Spleen (tissue), 13 donors: ENCODE measurements at places on chromosomes 4 and X.

- peak; percentile 77 for DNase-seq
Observed at GRCh38 chr4:27010334-27010940, 149.8 kb downstream of the STIM2 start.

- no peak for DNase-seq
Observed at GRCh38 chrX:44071847-44072551, 98.8 kb upstream of the NDP start.

GRCh38 chrX:104370089-104370488 is 115.4 kb upstream of the ESX1 start:
- no peak for DNase-seq

DNA sequence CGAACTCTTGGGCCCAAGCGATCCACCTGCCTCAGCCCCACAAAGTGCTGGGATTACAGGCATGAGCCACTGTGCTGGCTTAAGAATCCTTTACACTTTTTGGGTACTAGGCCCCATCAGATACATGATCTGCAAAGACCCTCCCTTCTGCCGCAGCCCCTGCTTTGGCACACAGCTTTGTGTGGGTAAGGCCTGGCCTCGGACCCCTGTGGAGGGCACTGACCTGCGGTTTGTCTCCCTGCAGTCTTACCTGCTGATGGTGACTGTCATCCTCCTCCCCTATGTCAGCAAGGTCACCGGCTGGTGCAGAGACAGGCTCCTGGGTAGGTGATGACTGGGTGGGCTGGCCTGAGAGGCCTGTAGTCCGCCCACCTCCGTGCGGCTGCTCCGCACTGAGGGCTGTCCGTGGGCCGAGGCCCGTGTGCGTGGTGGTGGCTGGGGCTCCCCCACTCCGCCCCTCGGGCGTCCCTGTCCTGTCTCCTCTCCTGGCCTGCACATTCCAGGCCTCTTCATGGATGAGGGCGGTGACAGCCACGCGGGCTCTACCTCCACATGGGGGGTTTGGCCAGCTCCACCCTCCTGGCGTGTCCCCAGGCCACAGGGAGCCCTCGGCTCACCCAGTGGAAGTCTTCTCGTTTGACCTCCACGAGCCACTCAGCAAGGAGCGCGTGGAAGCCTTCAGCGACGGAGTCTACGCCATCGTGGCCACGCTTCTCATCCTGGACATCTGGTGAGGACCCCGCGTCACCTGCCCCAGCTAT is 18.0 kb downstream of the DGKQ start:
- DNase-seq, result peak; percentile 59

GRCh38 chr4:185144601-185145240 is 1.7 kb downstream of the SLC25A4 start:
- DNase-seq, result no peak

DNA sequence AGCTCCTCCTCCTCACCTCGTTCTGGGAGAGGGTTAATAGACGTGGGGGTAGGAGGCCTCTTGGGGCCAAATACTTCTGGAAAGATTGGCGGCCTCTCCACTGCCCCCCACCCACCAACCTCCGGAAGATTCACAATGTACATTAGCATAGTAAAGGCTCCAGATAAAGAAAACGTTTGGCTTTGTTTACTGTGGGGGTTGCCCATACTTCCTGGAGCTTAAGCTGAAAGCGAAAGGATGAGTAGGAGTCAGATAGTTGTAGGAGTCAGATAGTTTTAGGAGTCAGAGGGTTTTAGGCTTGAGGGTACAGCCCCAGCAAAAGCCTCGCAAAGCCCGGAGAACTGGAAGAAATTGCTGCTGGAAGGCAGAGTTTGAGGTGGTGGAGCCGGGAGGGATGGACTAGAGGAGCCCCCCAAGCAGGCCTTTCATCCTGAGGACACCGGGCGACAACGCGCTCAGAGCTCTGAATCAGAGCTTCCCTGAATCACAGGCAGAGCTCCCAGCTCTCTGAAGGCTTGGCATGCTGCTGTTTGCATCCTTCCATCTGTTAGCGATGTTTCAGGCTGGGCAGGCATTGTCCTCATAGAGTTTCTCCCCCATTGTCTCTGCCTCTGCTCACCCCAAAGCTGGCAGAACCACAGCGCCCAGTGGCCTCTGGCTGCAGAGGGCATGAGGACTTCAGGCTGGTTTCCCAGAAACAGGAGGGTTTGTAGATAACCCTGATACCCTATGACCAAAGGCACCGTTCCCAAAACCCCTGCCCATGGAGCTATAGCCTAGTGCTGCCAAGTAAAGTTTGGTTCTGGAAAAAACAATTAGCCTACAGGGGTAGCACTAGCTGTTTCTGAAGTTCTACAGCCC is 280.7 kb downstream of the BCOR start:
- peak; percentile 59 for DNase-seq

DNA sequence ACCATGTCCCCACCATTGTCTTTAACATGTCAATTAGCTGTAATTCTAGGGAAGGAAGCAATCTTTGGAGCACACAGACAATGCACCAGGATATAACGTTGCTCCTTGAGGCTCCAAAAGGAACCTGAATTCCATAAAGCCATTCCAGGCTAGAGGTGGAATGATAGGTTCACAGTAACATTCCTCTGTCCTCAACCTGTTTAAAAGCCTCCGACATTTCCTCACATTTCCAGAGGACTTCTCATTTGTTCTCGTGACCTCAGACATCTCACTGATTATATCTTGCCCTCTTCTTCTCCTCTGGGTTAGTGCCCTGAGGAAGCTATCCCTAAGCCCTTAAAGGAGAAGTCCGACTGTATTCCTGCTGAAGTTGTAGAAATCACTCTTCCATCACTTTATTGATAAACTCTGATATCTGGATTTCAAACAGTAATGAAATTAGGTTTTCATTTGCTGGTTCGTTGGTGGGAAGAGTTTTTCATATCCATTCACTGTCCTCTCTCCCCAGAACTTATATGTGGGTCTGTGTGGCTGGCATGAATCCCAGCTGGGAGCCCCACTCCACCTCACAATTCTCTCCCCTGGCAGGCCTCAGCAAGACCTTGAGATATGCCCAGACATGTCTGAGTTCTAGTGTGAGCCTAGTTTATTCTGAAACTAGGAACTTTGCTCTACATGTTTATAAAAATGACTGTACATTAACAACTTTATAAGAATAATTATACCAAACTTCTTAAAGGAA is 44.2 kb upstream of the PRSS12 start:
- no peak for DNase-seq

DNA sequence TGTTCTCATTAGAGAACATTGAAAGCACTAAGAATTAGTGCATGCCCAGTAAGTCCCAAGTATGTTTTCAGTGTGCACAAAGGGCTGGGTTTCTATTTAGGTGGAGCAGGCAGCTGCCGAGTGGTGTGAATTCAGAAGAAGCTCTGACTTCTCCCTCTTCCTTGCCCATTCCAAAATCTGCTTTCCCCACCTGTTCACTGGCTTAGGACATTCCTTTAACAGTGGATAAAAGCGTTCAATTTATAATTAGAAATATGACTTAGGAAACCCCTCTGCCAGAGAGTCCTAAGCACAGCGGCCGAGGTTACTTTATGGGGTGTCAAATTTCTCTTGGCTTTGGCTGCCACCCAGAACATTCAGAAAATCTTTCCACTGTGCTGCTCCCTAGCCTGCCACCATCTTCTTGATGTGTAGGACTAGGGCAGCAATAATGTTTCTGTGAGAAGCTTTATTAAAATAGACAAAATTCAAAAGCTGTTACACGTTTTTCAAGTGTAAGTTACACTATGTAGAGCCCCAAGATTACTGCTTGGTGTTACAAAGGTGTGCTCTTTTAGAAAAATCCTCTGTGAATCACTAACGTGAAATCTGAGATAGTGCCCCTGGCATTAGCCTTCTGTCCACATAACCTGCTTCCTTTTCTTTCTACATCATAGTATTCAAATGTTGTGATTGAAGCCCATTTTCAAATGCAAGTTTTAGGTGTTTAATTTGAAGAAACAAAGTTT is 191.6 kb upstream of the ANKRD50 start:
- DNase-seq, result no peak

- DNase-seq, result no peak
Observed at GRCh38 chr4:125321709-125322365, 7.1 kb downstream of the FAT4 start.

- DNase-seq, result no peak
Observed at GRCh38 chrX:65642914-65643491, 24.5 kb upstream of the MSN start.

GRCh38 chr4:125091-125771 is 930 bp downstream of the ZNF718 start:
- DNase-seq, result peak; percentile 89

DNA sequence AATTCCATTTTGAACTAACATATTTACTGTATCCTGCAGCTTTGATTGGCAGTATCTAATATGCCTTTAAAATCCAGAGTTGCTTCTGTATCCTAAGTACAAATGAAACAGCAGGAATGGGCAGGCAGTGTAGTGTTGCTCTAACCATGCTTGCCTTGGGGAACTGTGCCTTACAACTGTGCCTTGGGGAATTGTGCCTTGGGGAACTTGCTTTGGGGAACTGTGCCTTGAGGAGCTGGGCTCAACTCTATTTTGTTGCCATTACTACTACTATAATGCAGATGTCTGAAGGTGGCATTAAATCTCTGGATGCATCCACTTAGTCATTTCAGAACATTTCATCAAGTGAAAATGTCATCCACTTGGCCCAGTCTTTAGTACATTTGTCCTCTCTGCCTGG is 6.9 kb downstream of the CXCL3 start:
- no peak for DNase-seq

DNA sequence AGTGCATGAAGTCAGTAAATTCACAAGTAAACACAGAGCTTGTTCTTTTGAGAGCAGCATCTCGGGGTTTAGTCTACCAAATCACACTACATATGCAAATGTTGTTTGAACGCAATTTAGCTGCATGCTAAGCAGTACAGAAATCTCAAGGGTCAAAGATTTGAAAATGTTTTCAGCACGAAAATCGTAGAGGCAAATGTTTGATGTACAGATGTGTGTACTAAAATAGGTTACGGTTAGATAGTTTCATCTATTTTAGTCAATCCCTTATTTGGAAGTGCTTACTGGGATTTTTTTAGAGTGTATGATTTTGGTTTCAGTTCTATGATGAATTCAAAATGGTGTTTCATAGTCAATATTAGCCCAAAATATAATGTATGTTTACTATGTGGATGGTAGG is 1928.2 kb upstream of the TENM3 start:
- no peak for DNase-seq

GRCh38 chrX:94204524-94204923 is 530.5 kb downstream of the FAM133A start:
- DNase-seq, result no peak

DNA sequence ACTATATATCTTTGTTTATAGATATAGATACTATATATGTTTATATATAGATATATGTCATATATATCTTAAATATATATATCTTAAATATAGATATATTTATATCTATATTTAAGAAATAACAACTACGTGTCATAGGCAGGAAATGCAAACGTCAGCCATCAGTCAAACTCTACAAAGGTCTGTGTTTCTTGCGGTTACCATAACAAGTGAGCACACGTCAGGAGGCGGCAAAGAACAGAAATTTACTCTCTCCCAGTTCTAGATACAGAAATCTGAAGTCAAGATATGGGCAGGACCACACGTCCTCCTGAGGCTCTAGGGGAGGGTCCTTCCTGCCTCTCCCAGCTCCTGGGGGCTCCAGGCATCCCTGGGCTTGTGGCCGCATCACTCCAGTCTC is 6.5 kb downstream of the PLCXD1 start:
- no peak for DNase-seq

DNA sequence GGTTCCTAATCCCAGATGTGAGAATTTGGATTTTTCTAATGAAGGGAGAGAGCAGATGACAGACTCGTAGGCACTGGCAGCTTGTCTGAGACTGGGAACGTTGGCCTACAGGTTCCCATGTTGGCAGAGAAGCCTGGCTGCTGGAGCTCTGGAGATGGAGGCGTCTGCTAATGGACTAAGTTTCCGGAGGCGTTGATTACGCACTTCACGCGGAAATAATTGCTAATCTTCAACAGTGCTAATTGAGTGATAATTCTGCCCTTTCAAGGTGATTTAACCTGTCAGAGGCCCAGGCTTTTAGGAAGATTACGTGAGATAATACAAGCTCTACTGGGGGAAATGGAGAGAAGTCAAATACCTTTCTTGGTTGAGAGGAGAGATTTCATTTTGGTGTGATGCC is 77.4 kb downstream of the PSAPL1 start:
- no peak for DNase-seq

- DNase-seq, result no peak
Observed at GRCh38 chr4:158970812-158971211, 132.1 kb upstream of the RAPGEF2 start.

DNA sequence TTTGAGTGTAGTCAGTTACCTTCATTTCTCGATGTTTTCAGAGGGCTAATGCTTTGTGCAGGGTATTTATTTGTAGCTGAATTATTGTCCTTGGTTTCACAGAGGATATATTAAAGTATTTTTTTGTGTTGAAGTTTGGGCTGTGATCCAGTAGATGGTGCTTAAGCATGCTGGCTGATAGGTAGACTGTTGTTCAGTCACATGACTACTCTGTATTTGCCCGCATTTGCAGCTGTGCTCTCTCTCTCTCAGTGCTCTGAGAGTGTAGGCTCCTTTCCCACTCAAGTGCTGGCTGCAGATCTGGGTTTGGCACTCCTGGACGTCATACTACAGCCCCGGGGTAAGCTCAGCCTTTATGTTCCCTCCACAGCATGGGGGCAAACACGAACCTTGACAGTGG is 21.7 kb downstream of the RAB40AL start:
- no peak for DNase-seq

DNA sequence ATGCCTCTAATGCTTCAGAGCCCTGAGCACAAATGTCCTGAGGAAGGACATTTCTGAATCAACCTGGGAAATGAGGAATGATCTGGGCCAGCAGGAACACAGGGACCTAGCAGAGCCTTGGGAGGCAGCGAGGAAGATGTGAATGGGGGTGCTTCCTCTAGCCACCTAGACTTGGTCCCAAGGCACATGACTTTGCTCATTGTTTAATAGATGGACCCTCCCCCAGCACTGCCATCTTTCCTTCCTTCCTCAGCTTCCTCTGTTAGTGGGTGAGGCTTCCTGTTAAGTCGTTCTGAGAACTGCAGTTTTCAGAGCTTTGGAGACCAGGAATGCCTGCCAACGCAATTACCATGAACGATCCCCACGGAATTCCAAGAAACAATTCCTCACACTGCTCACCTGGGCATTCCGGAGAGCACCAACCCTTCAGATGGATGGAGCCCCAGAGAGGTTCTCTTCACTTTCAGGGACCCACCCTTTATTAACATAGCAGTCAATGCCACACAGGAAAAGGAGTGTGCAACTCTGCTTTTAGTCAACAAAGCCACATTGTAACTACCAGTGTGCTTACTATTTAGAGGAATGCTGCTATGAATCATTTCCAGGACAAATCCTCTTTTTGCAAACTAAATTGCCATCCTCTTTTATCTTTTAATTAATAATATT is 48.5 kb upstream of the STIM2 start:
- DNase-seq, result no peak

DNA sequence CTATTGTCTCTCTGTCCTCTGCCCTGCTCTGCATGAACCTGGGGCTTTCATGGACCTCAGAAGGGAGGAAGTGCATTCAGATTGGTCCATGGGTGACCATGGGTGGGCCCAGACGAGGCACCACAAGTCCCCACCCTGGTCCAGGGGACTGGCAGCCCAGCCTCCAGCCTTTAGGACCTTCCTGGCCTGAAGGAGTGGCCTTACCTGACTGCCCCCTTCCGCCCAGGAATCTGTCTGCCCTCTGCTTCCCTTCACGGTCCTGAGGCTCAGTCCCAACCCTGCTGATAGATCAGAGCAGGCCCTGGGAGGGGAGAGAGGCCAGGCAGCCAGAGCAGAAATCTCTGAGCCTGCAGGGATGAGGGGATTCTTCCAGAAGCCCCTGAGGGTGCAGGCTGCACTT is 455.4 kb downstream of the PCDH18 start:
- peak; percentile 52 for DNase-seq
